Stimulated activated CD8-positive, alpha-beta memory T cell treated with anti-CD3 and anti-CD28 coated beads, Interleukin-12 subunit alpha, Interleukin-12 subunit beta, amount 100 ng/mL, for 1 hour (primary cell): ENCODE measurements at places on chromosomes 7 and 10.

- no peak for DNase-seq
Observed at GRCh38 chr7:157854066-157854891, 517.5 kb downstream of the DNAJB6 start.

GRCh38 chr7:131364767-131365344 lies 37.2 kb downstream of the MKLN1 start:
- DNase-seq: no peak

GRCh38 chr10:13920465-13920864 lies 333.7 kb downstream of the PRPF18 start:
- no peak for DNase-seq

DNA sequence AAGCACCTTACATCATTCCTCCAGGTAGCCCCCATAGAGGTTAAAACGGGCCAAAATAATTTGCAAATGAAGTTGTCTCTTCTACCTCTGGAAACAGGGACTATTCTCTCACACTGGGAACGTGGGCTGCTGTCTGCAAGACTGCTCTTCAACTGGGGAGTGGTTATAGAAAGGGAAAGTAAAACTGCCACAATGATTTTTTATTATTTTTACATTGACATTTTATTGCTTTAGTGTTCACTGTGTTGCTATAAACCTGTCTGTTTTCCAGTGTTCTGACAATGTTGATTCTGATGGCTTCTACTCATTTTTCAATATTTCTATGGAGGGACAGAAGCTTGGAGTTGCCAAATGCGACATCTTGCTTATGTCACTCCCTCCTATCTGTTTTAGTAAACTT lies 115.1 kb upstream of the ANTXRL start:
- no peak for DNase-seq

DNA sequence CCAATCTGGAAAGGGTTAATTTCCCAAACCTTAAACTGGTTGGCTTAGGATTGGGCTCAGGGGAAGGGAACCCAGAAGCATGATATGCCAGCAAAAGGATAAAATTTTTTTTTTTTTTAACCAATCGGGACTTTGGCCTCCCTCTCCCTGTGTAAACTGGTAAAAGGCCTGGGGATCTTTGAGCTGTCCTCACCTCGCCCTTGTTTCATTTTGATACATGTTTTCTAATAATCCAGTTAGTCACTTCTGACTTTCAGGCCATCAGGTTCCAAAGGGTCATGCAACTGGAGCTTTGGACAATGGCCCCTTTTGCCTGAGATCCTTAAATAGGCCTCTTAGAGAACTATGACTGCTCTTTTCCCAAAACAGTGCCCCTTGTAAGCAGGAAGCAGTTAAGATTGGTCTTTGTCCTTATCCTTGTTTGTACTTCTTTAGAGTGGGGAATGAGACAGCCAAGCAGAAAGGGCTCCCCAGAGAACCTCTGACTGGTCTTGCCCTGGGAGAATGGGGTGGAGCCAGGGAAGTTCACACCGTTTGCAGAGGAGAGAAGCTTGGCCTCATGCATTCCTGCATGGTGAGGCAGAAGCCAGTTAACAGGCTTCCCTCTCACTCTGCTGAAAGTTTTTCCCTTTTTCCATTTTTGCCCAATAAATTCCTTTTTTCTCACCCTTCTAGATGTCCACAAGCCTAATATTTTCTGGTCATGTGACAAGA lies 424.2 kb upstream of the CNTNAP2 start:
- DNase-seq: no peak

DNA sequence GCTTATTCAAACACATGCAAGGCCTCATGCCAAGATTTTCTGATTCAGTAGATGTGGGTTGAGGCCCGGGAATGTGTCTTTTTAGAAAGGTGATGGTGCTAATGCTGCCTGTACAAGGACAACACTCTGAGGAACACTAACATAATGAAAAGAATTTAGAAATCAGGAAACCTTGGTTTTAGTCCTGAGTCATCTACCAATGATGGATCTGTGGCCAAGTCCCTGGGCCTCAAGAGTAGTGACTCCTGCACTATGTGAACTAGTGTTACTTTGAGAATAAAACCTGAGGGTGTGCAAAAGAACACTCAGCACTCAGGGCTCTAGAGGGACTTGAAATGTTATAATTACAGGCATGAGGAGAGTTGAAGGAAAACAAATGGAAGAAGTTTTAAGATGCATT lies 741.7 kb upstream of the GALNT17 start:
- DNase-seq: no peak

DNA sequence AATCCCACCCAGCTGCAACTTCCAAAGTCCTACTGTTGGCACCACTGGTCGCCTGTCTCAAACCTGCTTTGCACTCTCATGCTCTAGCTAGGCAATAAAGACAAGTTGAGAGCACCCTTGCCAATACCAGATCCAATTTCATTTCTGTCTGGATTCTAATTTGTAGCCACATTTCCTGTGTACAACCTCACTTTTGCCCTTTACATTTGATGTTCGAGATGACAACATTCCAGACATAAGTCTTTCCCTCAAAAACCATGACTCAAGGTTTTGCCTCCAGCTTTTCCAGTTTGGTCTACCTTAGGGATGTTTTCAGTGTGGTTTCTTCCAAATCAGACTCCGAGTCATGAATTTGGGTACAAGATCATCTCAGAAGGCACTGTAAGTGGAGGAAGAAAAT lies 309.0 kb downstream of the GPAM start:
- no peak for DNase-seq

GRCh38 chr10:76333326-76333725 lies 901.9 kb downstream of the LRMDA start:
- no peak for DNase-seq

- DNase-seq: no peak
Observed at GRCh38 chr7:78435355-78435754, 636.8 kb downstream of the PHTF2 start.

DNA sequence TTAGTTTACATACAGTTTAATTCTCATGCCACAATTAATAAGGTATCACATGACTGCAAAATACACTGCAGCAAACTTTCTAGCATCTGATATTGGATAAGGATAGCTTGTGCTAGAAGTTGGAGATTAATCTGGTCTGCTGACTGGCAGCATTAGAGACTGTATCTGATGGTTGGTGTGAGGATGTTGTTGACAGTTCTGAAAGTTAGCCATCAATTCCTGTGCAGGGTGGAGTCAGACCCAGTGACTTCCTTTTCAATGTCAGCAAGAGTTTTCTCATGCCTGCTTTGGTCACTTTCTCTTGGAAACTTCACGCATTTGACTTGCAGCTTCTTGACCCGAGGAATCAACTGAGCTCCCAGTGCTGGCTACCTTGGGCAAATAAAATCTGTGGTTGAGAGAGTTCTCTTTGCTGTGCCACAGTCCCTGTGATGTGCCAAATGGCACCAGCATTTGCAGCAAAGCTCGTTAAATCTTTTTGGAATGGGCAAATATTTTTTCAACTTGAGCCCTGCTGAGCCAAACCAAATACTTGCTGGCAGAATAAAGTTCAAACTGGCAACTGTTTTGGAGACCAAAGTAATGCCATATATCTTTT lies 233.0 kb downstream of the TRIL start:
- DNase-seq: no peak
